Muscle of arm (tissue), 14 donors: ENCODE measurements at places on chromosomes 7 and 10. TPM values are rescaled to one million over a fixed set of nuclear protein-coding genes. Genes with fewer than 3 reads are reported as not detected.
A peak's percentile ranks its signal among the peaks of the same experiment; 100 is the strongest.

DNA sequence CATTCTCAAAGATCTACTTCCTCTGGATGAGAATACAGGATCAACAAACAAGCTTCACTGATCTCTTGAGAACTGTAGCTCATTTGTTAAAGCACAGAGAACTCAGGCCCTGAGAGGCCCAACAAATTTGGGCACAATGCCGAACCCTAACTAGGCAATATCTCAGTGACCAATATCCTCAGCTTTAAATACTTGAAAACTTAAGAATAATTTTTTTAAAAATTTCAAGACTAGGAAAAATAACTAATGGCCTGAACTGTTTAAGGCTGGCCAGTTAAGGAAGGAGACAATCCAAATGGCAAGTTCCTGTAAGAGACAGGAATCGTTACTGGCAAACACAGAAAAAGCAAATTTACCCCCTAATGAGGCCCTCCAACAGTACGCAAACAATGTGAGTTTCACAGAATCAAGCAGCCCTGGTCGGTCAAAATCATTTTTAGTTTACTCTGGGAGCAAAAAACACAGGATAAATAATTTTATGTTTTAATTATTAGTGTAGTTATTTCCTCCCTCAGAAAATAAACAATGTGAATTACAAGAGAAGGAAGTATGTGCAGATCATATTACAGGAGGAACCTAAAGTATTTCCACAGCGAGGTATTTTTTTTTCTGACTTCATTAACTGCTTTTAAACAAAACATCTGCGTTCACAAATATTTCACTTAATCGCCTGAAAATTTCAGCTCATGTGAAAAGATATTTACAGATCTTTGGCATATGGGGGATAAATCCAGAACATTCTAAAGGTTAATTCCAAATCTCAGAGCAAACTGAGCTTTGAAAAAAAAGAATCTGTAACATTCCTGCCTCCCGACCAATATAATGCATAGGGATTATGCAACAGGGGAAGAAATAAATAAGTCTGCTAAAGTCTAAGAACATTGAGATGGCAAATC is 39.5 kb downstream of the NT5C2 start:
- peak; percentile 61 for DNase-seq

DNA sequence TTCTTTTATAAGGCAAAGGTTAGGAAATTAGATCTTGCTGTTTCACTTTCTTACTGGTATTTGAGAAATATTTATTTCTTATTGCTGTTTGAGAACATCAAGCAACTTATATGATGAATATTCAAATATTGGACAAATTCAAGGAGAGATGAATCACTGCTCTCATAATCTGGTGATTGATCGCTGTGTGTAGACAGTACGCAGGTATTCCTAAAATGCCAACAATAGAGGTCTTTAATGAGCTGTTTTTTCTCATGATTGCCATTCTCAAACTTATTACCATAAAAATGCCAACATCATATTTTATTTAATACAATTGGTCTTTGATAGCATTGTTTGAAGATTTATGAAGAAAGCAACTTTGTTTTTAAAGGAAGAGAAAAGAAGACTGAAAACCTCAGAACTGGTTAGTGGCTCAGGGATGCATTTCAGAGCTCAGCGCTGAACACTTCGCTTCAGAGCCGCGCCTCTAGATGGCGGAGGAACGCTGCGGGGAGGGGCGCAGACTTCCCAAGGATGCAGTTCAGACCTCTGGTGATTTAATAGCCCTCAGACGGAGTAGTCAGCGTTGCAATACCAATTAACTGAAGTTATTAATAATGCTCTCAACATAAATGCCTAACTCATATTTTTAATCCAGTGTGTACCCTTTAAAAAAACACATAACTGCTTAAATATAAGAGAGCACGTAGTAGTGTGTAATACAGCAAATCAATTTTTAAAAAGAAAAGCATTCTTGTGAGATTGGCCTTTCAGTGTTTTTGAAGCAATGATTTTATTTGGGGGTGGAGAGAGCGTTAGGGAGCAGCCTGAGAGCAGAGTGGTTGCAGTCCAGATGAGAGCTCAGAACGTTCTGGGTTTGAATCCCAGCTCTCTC is 38.5 kb upstream of the STEAP4 start:
- peak; percentile 54 for DNase-seq

- DNase-seq = peak; percentile 79
Measured at GRCh38 chr7:16636555-16637101, 8.9 kb downstream of the ANKMY2 start.

DNA sequence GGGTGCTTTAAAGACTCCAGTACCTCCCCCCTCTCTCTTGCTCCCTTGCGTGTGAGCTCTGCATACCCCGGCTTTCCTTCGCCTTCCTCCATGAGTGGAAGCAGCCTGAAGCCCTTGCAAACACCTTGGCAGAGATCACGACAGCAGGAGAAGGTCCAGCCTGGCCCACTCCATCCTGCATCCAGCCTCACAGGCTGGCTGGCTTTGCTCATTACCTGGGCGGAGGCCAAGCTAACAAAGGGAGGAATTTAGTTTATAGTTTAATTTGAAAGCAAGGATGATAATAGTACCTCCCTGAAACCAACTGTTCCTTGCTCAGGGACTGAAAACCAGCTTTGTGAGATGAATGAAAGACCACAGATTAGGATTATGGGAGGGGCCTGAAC is 99.4 kb downstream of the PRKAG2 start:
- DNase-seq = no peak

GRCh38 chr7:133461421-133461820 is 208.5 kb downstream of the EXOC4 start:
- DNase-seq = no peak

TLX1 gene
- polyA plus RNA-seq = not detected

- DNase-seq = no peak
Measured at GRCh38 chr10:19904202-19904661, 88.0 kb downstream of the PLXDC2 start.

LLCFC1 gene
- polyA plus RNA-seq = 0.48 TPM

CFAP70 gene
- polyA plus RNA-seq = 3.5 TPM

GRCh38 chr7:194252-195009 is 2.1 kb downstream of the FAM20C start:
- DNase-seq = no peak

- no peak for DNase-seq
Measured at GRCh38 chr10:22649390-22649841, 65.0 kb downstream of the PIP4K2A start.

RFC2 gene
- 43.7 TPM for polyA plus RNA-seq

LAMB4 gene
- polyA plus RNA-seq = not detected

PAOX gene
- 4.4 TPM for polyA plus RNA-seq

GRCh38 chr10:120260456-120260855 is 196.6 kb upstream of the PLPP4 start:
- DNase-seq = no peak

GRCh38 chr10:71998840-71999194 is 34.6 kb downstream of the CHST3 start:
- peak; percentile 62 for DNase-seq

DNA sequence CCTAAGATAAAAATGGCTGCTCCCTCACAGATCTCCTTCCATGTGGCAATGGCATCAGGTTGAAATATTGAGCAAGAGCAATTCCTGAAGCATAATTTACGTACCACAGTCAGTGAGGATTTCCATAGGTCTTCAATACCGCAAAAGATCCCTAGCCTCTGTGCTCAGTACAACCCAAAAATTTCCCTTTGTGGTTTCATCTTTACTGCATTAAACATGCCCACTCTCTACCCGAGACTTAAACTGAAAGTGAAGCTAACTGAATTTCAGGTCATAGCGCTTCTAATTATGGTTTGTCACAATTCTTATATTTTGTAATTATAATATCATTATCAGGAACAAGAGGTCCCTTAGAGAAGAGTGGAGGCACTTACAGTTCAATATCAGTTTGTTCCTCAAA is 1071.1 kb downstream of the XPNPEP1 start:
- DNase-seq = no peak

DNA sequence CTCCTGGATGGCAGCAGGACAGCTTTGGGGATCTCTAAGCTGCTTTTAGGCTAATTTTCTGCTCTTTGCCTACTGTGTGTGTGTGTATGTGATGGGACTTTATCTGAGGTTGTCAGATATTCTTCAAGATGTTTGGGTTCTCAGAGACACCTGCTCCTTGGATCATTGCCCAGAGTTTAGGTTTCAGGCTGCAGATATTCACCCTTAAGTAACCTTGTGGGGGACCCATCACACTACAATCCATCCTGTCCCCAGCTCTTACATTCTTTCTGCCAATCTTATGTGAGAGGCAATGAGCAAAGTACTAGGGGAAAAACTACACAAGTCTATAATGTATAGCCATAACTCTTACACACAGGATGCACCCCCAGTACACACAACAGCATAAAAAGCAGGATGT is 263.0 kb upstream of the ZWINT start:
- no peak for DNase-seq

DNA sequence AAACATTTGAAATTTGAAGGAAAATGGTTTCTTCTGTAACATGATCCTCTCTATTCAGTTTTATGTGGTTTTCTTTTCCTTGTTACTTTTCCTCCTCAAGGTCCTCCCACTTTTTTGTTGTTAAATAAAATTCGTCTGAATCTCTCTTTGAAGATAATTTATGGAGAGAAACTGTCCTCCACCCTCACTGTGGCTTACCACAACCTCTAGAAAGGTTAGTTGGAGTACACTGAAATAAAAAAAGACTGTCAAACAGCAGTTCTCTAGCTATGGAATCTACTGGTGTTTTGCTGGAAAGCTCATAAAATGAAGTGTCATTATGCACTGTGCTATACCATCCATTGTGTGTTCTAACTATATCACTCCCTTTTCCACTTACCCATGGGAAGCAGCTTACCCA is 189.4 kb downstream of the HDAC9 start:
- no peak for DNase-seq

GRCh38 chr7:50492770-50493519 is 42.8 kb upstream of the FIGNL1 start:
- DNase-seq = no peak

DNA sequence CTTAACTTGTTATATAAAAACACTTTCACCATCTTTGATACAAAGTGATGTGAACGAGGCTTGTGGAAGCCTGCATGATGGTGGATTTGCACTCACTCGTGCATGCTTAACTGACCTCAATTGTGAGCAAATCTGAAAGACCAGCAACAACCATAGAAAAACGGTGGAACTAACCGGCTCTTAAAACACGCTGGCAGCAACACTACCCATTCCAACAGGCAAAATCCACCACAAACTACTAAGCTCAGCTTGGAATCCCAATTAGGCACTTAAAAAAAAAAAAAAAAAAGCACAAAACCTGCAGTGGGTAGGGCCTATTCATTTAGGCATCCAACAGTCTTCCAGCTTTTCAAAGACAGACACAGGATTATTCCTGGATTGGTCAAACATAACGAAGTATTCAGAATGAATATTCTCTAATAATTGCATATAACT is 1.8 kb downstream of the GDI2 start:
- DNase-seq = peak; percentile 19

DNA sequence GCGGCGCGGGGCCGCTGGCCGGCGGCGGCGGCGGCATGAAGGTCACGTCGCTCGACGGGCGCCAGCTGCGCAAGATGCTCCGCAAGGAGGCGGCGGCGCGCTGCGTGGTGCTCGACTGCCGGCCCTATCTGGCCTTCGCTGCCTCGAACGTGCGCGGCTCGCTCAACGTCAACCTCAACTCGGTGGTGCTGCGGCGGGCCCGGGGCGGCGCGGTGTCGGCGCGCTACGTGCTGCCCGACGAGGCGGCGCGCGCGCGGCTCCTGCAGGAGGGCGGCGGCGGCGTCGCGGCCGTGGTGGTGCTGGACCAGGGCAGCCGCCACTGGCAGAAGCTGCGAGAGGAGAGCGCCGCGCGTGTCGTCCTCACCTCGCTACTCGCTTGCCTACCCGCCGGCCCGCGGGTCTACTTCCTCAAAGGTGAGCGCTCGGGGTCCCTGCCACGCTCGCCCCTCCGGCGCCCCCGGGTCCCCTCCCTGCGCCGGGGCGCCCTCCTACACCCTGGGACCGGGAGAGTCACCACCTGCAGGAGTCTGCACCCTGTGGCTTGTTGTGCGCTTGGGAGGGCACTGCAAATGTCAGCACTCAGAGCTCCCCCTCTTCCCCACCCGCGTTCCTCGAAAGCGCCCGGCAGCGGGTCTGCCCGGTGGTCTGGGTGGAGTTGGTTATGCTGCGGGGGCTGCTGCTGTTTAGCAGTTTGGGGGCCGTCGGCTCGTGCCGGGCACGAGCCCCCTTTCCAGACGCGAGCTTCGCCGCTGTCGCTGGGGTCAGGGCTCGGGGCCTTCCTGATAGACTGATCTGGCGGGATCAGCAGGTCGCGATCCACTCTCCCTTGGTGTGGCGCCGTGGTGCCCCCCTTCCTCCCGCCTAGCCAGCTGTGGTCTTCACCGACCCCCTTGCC is 627 bp downstream of the DUSP5 start:
- no peak for DNase-seq

DNA sequence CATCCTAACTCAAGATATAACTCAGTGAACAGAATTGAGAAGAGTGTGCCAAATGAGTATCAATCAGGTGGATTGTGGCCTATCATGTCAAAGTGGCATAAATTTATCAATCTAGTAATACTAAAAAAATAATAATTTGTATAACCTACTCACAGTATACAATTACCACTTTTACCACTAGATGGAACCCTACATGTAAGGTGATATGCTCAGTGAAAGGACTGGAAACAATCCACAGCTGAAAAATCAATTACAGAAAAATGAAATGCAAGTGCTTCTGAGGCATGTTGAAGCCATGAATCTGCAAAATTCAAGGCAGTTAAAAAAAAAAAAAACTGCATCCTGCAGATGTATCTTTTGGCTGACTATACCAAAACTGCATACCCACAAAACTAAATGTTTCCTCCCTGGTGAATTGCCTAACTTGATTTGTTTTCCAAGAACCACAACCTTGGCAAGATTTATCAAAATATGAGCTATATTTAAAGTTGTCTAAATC is 13.9 kb downstream of the ARHGAP19 start:
- DNase-seq = peak; percentile 80

GRCh38 chr10:17805921-17806577 is 3.1 kb upstream of the MRC1 start:
- DNase-seq = no peak
